ENCODE measurements at places on chromosomes 12 and 14.

DNA sequence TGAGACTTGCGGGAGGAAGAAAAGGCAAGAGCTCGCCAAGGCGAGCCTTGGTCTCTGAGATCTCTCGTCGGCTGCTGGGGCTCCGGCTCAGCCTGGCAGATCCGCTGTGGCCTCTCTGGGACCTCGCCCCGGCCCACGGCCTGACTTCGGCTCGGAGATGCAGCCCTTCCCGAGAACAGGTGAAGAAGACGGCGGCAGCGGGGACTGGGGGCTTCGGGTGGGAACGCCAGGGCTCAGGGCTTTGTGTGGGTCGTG lies 6.0 kb upstream of the HOXC9 start:
- no peak for DNase-seq

DNA sequence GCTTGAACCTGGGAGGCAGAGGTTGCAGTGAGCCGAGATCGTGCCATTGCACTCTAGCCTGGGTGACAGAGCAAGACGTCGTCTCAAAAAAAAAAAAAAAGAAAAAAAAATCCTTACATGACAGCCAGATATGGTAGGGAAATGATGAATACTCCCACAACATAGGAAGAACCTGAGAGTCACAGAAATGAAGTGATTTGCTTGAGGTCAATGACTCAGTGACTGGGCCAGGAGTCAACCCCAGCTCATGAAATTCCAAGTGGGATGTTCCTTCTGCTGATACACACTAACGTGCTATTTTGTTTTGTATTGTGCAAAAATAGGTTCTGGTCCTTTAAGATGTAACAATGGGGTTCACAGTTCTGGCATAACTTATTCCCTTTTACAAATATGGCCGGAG lies 9.0 kb downstream of the RHOF start:
- peak; percentile 27 for DNase-seq

GRCh38 chr12:19066475-19067001 lies 63.0 kb upstream of the PLEKHA5 start:
- no peak for DNase-seq

GRCh38 chr12:50403001-50403440 lies 2.3 kb downstream of the LARP4 start:
- DNase-seq = no peak

DNA sequence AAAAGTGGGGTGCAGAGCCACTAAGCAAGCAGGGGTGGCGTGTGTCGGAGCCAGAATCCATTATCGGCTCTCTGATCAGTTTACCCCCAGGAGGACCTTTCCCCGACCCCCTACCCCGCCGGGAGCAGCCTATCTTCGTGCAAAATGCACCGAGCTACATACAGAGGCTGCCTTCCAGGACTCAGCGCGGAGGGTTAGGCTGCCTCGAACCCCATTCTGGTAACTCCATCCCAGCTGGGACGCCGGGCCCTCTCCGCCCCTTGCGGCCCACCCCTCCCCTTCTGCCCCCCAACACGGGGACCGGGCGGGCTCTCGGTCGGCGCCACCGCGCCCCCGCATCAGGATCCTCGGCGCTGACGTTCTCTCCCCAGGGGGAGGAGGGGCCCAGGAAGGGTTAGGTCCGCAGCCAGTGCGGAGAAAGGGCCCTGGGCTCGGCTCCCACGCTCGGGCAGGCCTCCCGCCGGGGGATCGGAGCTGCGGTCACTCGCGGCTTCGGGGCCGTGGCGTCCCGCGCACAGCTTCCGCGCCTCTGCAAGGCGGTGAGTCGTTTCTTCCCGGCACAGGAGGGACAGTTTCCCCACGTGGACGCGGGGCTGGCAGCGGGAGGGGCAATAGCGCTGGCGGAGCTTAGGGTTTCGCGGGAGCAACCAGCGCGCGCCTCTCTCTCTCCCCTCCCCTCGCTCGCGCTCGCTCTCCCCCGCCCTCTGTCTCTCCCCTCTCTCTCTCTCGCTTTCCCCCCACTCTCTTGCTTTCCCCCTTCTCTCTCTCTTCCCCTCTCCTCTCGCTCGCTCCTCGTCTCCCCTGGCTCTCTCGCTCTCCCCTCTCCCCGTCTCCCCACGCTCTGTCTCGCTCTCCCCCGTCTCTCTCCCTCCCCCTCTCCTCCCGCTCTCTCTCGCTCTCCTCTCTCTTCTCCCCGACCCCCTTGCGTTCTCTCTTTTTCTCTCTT lies 12.5 kb upstream of the MAP3K9 start:
- peak; percentile 83 for DNase-seq

GRCh38 chr12:12788675-12789368 lies 3.4 kb downstream of the APOLD1 start:
- DNase-seq = peak; percentile 64

DNA sequence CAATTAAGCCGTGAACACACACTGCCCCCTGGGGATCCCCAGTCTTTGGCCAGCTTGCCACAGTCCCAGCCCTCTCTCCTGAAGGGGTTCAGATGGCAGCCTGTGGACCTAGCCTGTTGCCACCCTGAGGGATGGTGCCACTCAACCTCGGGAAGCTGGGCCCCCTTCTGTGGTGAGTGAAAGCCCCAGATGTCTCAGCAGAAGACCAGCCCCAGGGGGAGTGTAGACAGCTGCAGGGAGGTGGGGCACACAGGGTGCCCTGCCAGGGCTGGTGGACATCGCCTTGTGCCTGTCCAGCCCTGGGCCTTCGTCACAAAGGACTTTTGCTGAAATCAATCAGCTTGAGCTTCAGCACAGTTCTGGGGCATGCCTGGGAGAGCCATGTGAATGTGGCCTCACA lies 32.4 kb downstream of the C14orf132 start:
- no peak for DNase-seq

- no peak for DNase-seq
Measured at GRCh38 chr12:116659771-116660481, 77.9 kb downstream of the SPRING1 start.

GRCh38 chr14:24064856-24065255 lies 6.5 kb upstream of the CPNE6 start:
- DNase-seq = no peak

DNA sequence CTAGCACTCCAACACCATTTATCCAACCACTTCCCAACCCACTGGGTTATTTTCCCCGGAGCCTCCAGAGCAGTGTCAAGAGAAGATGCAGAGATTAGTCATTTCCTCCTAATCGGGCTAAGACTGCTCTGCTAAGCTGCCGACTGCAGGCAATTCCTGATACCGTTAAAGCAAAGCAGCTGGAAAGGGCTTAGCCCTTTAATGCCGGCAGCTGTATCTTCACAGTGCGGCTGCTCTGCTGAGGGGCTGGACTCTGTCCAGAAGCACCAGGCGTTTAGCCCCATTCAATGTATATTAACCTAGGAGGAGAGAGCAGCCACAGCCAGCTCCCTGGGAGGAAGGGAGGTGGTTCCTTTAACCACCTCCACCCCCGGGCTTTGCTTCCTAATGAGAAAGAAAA lies 11.1 kb downstream of the AQP6 start:
- DNase-seq = no peak

DNA sequence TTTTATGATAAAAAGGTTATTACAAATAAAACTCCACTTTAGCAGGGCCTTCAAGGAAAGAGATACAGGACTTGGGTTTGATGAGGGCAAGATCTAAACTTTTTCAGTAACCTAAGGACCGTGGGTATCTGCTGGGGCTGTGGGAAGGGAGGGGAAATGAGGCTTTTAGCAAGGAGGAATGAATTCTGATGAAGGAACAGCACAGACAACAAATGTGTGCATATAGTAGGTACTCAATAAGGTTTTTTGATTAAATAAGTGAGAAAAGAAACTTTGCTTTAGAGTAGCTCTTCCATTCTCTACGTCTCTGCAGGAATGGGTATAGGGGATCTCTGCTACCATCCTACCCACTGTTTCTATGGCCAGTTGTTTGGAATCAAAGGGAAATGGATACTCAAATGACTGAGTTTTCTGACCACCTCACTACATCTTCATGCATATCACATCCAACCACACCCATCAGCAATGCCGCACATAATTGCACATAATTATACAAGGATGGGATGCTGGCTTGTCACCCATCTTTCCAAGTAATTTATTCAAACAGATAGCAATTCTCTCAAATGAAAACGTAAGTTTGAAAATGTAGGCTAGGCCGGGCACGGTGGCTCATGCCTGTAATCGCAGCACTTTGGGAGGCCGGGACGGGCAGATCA lies 59.5 kb upstream of the GTF2A1 start:
- no peak for DNase-seq

DNA sequence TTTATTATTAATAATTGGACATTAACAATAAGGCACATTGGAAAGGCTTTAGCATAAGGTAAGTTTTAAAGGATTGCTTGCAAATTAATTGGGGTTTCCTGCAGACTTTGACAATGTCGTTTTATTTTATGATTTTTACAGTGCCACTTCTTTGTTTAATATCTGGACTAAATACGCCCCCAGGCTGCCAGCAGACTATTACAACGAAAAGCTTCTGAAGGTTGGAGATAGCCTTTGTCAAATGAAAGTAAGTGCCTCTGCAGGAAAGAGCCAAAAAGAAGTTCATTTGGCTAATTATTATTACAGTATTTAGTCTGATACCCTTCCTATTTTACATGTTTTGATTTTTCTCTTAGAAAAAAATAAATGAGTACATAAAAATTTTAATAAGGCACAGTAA lies 11.3 kb downstream of the CFAP54 start:
- no peak for DNase-seq

DNA sequence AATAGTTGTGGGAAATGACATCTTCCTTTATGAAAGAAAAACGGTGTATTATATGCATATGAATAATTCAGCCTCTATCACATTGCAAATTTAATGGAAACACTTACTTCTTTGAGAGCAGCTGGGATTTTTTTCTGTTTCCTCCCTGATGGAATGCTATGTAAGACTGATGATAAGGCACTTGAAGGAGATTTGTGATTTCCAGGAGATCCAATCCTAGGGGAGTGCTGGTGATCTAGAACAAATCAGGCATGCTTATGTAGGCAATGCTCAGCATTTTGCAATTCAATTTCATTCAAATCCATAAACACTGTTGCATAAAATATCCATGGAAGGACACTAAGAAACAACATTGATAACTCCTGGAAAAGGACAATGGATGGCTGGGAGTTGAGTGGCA lies 16.0 kb upstream of the NR2C1 start:
- no peak for DNase-seq

GRCh38 chr12:99783421-99783820 lies 135.9 kb downstream of the GARIN6 start:
- no peak for DNase-seq

- no peak for DNase-seq
Measured at GRCh38 chr14:99763527-99764221, 29.5 kb upstream of the EML1 start.

GRCh38 chr12:84702001-84702400 lies 210.6 kb downstream of the SLC6A15 start:
- no peak for DNase-seq

DNA sequence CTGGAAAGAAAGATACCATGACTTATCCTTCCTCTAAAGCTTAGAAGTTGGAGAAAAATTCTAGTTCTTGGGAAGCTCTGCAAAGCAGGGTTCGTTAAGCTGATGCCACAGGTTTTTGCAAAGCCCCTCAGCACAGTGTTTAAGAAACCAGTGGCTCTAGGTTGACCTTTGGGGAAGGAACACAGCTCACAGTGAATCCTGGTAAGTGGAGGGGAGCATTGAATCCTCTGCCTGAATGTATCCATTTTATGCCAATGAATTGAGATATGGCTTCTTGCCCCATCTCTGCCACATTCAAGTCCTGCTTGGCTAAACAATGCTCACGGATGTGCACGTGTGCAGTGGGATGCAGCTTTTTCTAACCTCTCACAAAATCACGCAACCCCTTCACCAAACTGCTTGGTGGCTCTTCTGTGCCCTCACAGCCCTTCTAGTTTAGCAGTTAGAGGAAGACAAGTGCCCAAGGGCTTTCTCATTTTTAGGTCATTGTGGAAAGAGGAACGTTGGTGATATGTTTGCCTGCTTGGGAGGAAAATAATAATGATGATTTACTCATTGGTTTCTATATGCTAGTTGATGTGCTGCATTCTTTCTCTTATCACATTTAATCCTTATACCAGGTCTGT lies 111.3 kb downstream of the DAD1 start:
- DNase-seq = no peak

DNA sequence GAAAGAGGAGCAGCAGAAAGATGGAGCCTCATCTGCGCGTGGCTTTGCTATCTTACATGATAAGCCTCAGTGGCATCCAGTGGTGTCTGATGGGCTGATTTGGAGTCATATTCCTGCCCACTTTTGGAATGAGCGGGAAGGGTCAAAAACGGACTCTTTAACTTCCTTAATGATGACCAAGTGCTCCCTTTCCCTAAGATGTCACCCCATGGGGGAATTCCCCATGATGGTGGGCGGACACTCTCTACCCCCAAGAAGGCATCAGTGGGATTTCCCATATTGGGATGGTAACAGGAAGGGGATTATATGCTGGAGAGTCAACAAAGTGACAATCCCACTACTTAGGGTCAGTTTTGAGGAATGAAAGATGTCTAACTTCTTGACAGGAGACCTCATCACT lies 110.9 kb downstream of the GPATCH2L start:
- no peak for DNase-seq

- no peak for DNase-seq
Measured at GRCh38 chr12:57342207-57342691, 88.6 kb downstream of the R3HDM2 start.

GRCh38 chr12:87901457-87901856 lies 127.7 kb downstream of the C12orf50 start:
- no peak for DNase-seq

- no peak for DNase-seq
Measured at GRCh38 chr14:103361867-103362266, 23.3 kb upstream of the MARK3 start.

DNA sequence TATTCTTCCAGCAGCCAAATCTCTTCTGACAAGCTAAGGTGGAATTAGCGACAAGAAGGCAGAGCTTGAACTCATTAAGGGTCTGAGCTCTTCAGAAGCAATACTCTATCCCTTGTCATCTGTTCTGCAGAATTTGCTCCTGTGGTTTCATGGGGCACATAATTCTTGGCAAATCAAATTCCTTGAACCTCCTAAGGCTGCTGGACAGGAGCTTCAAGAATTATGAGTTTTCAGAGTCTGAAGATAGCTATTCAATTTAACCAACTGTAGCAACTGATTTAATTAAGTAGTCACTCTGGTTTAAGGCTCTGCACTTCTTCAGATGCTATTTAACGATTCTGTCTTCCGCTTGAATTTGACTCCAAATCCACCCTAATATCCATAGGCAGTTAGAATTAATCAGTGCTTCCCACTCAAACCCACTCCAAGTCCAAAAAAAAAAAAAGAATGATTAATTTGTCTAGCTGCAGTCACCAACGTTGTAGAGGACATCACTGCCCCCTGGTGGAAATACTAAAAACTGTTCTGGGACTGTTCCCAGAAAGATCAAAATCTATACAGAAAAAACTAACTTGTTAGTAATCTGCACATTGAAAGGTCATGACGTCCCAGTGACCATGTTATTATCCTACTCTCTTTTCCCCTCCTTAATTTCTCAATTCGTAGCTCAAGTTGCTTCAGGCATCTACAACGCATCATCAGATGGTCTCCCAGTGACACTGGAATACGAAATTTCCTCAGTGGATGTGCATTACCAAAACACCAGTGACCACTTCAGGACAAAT lies 169.9 kb downstream of the KIF21A start:
- DNase-seq = no peak

- no peak for DNase-seq
Measured at GRCh38 chr12:15778126-15778525, 11.1 kb downstream of the EPS8 start.

Measured in activated T-cell treated with anti-CD3 and anti-CD28 coated beads, Interleukin-2, amount 50 U/mL, for 48 hours (primary cell).